ENCODE measurements at places on chromosomes 2 and 18.

- DNase-seq: no peak
These were observed 129.3 kb upstream of the GPC1 start for GRCh38 chr2:240306185-240306584.

- DNase-seq: no peak
These were observed 43.1 kb upstream of the LONRF2 start for GRCh38 chr2:100365434-100365833.

DNA sequence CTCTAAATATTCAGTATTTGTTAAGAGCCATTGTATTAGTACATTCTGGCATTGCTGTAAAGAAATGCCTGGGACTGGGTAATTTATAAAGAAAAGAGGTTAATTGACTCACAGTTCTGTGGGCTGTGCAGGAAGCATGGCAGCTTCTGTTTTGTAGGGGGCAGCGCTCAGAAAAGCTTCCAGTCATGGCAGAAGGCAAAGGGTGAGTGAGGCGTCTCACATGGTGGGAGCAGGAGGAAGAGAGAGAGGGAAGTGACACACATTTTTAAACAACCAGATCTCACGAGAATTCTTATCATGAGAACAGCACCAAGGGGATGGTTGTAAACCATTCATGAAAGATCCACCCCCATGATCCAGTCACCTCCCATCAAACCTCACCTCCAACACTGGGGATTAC lies 13.8 kb upstream of the CCDC102B start:
- no peak for DNase-seq

DNA sequence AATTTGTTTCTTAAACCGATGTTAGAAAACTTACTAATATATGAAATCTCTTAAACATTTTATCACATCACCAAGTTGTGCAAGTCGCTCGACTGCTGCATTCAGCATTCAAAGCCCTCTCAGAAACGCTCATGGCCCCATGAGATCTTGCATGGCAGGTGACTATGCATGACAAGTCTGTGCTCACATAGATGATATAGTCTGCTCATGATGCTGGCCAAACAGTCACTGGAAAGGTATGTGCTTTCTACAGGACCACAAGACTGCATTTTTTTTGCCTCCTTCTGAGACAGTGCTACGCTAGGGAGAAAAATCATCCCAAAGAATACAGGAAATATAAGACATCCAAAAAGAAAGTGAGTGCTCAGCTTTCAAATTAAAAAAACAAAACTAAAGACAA lies 98.3 kb upstream of the ZBTB14 start:
- DNase-seq: no peak

DNA sequence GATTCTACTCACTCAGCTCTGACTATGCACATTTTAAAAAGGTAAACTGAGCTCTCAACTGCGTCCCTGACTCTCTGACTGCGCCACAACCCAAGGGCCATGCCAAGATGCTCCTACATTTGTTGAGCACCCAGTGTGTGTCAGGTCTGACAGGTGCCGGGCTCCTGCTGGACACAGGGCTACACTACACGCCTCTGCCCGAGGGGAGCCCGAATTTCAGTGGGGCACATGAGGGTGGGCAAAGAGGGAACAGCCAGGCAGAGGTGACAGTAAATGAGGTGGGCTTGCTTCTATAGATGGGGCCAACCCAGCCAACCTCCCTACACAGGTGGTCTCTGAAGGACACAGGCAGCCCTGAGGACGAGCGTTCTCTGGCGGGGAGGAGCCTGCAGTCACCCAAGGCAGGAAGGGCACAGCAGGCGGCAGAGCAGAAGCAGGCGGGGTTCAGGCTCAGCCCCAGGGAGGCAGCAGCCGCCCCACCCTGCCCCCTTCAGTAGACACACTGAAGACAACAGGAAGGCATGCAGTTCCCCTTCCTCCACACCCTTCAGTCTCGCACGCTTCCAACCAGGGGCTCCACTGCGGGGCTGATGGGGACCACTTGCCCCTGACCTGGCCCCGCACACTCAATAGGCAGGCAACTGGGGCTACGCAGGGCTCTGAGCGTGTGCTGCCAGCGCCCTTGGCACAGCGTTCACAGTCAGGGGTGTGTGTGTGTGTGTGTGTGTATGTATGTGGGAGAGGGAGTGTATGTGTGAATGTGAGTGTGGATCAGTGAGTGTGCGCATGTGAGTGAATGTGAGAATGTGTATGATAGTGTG lies 98.4 kb downstream of the UXS1 start:
- no peak for DNase-seq

Data from D721Med (cell line).